Peyer's patch (tissue), 4 donors: ENCODE measurements at places on chromosomes 2 and 18. TPM values are rescaled to one million over a fixed set of nuclear protein-coding genes. Genes with fewer than 3 reads are reported as not detected.

Gene ENOSF1
- 77.6 TPM for total RNA-seq

Gene REG1A
- total RNA-seq: 1,338 TPM

Gene OTOS
- total RNA-seq: not detected

Gene PMS1
- 13.7 TPM for total RNA-seq

Gene SALL3
- not detected for total RNA-seq

Gene DSG2
- total RNA-seq: 173 TPM
